ENCODE measurements at places on chromosomes 5 and 9.

- H3K4me1 ChIP-seq, result no peaks in the 10 kb centered on the region
- no peak overlapping the region for H3K27ac ChIP-seq
- DNase-seq, result no peak
- H3K4me3 ChIP-seq, result no peak overlapping the region
- no peaks in the 10 kb centered on the region for H3K27me3 ChIP-seq
Observed at GRCh38 chr5:123776761-123777160, 264.8 kb downstream of the CSNK1G3 start.

DNA sequence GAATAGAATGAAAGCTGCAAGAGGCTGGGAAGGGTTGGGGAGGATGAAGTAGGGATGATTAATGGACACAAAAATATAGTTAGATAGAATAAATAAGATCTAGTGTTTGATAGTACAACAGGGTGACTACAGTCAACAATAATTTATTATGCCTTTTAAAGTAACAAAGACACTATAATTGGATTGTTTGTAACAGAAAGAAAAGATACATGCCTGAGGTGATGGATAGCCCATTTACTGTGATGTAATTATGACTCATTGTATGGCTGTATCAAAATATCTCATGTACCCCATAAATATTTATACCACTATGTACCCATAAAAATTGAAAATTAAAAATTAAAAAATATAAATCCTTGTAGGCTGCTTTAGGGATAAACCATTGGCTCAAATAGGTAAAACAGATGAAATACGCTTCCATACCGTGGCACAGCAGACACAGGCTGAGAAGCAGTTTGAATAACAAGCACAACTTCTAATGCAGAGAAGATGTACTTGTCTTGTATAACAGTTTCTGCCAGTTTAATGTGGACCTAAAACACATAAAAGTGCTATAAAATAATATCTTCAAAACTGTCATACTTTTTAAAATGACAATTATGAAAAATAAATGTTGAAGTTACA lies 34.9 kb downstream of the APBA1 start:
- no peak for DNase-seq
- peaks cover 9% of the 10 kb centered on the region for H3K27me3 ChIP-seq
- H3K4me3 ChIP-seq, result no peak overlapping the region
- H3K36me3 ChIP-seq, result no peaks in the 10 kb centered on the region

- no peak overlapping the region for H3K27ac ChIP-seq
- H3K27me3 ChIP-seq, result no peaks in the 10 kb centered on the region
- peaks cover 43% of the 10 kb centered on the region for H3K36me3 ChIP-seq
- no peak for DNase-seq
- peaks cover 5% of the 10 kb centered on the region for H3K4me1 ChIP-seq
Observed at GRCh38 chr5:135356522-135357318, 42.3 kb downstream of the MACROH2A1 start.

DNA sequence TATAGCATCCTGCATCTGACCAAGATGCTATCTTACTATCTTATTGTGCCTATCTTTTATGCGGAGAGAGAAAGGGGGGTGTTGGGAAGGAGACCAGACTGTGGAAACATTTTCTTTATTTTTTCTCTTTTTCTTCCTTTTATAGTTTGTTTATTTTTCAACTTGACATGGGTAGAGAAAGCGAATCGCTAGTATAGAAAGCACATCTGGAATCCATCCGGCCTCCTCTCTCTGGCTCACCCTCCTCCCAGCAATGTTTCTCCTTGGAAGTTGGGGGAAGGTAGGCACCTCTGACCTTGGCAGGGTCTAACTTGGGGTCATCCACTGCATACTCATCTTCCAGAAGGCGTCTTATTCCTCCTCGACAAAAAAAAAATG lies 3.9 kb downstream of the S1PR3 start:
- H3K4me3 ChIP-seq, result no peak overlapping the region
- peaks cover 31% of the 10 kb centered on the region for H3K27me3 ChIP-seq
- no peak overlapping the region for H3K27ac ChIP-seq
- no peak for DNase-seq
- H3K36me3 ChIP-seq, result no peaks in the 10 kb centered on the region
- H3K4me1 ChIP-seq, result peaks cover 7% of the 10 kb centered on the region

DNA sequence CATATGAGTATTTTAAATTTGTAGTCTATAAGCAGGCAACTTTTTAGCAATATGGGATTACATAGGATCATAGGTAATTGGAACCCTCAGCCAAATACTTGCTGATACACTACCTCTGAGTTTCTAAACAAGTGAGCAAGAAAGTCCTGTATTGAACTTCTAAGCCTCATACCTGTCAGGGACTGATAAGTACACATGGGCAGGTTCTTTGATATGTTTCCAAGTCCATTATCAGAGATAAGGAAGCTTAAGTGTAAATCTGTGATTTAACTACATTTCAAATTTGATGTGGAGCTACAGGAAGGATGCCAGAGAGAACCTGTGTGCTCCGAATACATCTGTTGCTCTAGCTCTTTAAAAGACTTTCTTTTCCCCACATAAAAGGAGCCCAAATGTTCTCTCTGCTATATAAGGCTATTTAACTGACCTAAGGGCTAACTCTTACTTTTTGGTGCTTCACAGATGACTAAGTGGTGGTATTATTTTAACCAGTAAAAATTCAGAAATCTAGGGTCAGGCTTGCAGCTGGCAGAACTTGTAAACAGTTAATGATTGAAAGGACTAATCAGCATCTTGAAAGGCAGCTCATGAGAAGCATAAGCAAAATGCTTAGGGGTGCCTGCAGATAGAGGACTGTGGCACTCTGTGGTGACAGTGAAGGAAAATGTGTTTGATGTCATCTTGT lies 228.6 kb downstream of the NR3C1 start:
- H3K4me1 ChIP-seq, result peaks cover 3% of the 10 kb centered on the region
- no peak for DNase-seq
- H3K27ac ChIP-seq, result no peak overlapping the region
- H3K36me3 ChIP-seq, result peaks cover 6% of the 10 kb centered on the region
- H3K4me3 ChIP-seq, result no peak overlapping the region
- H3K27me3 ChIP-seq, result no peaks in the 10 kb centered on the region
